Fibroblast of pulmonary artery (primary cell): ENCODE measurements at places on chromosomes 11 and 22.

DNA sequence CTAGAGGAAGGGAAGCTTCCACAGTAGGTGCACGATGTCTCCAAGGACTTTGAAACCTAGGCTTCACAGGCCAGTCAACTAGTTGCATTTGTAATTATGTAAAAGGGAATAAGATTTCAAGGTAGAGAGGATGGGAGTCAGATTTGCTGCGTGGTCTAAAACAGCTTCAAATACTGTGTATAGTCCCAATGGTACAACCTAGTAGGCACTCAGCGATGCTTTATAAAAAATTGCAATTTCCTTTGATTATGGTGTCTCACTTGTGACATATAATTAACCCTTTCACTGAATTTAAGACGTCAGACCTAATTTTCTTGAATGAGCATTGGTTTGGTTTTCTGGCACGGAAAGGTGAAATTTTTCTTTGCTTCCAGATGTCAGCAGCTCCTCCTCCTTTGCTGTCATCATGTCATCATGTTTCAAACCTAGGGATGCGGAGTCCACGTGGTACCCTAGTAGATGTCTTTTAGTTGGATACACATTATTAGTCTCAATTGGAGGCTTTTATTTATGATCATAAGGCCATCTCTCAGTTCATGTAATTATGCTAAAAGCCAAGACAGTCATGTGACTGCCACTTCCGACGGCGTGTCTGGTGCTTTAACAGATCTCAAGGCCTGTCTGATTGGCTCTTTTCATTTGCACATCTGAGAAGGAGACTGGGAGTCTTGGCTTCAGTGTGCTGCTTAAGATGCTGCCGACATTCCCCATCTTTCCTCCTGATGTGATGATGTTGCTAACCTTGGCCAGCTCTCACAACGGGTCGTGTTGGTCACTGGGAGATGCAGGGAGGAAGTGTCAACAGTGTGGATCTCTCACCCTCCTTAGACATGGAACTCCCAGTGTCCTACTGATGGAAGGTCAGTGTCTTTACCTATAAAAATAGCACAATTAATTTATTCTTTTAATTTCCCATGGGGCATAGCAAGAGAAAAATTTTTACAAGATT lies 134.0 kb downstream of the HIPK3 start:
- DNase-seq, result no peak

- peak; percentile 94 for DNase-seq
Measured at GRCh38 chr11:128095466-128095981, 491.8 kb downstream of the ETS1 start.

GRCh38 chr11:5229356-5229755 lies 2.5 kb upstream of the HBB start:
- DNase-seq, result no peak

- DNase-seq, result no peak
Measured at GRCh38 chr11:61104963-61105362, 2.7 kb downstream of the CD5 start.

DNA sequence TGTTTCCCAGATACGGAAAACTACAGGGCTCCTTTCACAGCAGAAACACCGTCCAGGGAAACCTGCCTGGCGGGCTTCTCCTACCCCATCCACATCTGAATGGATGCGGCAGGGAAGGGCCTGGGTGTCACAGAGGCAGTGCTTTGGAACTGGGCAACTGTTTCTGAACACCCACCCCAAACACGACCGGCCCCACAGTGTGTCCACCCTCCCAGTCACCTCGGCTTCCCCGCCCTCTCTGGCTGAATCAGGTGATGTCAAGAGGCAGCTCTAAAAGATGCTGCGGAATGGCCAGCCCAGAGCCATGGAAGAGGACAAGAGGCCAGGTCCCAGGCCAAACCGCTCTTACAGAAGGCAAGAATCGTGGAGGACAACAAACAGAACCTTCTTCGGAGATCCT lies 22.0 kb downstream of the IFT27 start:
- no peak for DNase-seq

DNA sequence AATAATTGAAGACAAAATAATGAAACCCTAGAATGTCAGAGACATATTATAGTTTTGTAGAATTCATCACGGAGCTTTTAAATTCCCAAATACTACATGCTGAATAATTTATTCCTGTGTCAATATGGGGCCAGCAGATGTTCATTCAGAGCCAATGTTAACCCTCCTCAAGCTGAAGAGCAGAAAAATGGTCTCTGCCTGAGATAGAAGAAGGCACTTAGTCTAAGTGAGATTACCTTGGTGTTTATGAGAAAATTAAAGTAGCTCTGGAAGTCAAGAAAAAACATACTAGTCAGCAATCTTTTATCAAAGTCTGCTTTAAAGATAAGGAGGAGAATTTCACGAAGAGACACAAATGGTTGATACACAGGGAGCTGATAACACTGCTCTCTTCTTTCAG lies 328.2 kb downstream of the TTC28 start:
- no peak for DNase-seq

- DNase-seq, result no peak
Measured at GRCh38 chr11:126522152-126522551, 166.7 kb downstream of the ST3GAL4 start.

DNA sequence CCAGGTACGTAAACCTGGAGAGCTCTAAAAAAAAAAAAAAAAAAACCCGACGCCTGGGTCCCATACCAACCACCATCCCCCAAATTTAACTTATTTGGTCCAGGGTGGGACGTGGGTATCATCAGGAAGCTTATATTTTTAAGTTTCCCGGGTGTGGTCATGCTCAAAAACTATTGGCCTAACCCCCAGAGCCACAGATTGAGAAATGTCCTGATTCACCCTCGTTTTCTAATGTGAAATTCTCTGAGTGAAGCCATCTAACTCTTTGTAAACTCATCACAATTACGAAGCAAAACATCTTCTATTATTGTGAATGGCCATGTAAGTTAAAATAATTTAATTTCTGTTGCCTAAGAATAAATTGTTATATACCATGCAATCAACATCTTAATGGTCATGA lies 29.6 kb downstream of the PAK1 start:
- DNase-seq, result no peak

GRCh38 chr11:45754261-45754709 lies 50.7 kb upstream of the SLC35C1 start:
- peak; percentile 52 for DNase-seq

DNA sequence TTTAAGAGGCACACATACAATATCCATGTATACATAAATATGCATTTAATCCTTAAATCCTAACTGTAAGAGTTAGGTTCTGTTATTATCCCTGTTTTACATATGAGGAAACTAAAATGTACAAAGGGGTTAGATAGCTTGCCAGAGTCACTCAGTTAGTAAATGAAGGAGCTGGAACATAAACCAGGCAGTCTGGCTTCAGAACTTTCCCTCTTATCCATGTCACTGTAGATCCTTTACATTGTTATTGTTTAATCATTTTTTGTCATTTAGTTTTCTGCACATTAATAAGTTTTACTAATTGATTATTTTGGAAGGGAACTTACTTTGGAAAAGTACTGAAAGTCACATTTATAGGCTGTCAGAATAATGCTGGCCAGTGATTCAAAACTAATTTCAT lies 282.4 kb downstream of the TMEM135 start:
- DNase-seq, result no peak

DNA sequence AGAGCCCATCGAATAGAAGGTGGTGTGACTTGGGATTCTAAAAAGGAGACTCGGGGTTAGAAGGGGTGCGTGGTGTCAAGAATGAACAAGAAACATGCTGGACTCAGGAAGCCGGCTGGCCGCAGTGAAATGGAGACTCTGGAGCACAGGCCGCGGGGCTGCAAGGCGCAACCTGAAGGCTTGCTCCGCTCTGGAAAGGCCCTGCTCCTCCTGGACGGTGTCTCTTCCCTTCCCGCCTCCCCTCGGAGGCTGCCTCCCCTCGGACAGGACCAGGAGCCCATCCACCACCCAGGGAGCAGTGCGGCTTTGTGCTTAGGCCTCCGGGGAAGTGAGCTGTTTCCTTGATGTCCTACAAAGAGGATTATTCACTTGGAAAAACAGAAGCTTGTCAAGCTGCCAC lies 170.1 kb downstream of the OPCML start:
- no peak for DNase-seq

- DNase-seq, result no peak
Measured at GRCh38 chr11:37643968-37644367, 1045.9 kb upstream of the RAG2 start.

- DNase-seq, result no peak
Measured at GRCh38 chr11:77472991-77473800, 698 bp downstream of the PAK1 start.

DNA sequence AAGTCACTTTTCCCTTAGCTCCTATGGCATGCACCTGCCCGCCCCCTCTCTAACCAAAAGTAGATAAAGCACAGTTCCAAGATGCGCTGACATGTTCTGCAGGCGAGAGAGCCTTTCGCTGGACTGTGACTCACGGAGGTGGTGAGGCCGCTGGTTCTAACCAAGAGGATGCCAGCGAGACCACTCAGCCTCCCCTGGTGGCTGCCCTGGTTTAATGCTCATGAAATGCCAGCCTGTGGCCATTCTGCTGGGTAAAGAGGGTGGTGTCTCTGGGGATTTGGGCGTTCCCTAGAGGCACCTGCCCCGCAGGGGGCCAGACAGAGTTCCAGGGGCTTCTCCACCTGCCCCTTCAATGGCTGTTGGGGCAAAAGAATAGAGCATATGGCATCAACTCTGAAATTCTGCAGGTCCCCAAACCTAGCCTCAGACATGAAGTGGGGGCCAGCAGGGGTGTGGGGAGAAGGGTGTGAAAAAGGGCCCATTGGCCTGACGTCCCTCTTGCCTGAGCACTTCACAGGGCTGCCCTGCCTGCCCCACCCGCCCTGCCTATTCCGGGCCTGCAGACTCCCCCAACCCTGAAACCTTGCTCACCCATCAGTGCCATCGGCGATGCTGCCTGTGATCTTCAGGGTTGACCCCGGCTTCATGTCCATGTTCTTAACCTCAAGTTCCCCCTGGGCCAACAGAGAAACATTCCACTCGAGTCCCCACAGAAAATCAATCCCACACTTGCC lies 8.5 kb downstream of the LGALS2 start:
- no peak for DNase-seq

DNA sequence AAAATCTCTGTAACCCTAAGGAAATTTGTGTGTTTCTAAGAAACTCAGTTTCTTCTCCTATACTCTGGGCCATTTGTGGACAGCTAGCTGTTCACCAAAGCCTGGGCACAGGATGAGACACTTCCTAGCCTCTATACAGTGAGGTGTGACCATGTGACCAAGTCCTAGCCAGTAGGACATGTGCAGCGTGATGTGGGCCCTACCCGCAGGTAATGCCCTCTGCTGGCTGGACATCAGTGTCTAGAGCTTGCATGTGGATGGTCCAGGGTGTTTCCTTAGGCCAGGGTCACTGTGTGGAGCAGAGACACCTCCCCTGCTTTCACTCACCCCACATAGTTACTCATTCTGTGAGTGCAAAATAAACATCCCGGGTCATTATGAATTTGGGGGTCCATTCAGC lies 100.5 kb downstream of the LARGE1 start:
- no peak for DNase-seq

- DNase-seq, result peak; percentile 36
Measured at GRCh38 chr11:107916671-107917241, 11.5 kb upstream of the RAB39A start.

DNA sequence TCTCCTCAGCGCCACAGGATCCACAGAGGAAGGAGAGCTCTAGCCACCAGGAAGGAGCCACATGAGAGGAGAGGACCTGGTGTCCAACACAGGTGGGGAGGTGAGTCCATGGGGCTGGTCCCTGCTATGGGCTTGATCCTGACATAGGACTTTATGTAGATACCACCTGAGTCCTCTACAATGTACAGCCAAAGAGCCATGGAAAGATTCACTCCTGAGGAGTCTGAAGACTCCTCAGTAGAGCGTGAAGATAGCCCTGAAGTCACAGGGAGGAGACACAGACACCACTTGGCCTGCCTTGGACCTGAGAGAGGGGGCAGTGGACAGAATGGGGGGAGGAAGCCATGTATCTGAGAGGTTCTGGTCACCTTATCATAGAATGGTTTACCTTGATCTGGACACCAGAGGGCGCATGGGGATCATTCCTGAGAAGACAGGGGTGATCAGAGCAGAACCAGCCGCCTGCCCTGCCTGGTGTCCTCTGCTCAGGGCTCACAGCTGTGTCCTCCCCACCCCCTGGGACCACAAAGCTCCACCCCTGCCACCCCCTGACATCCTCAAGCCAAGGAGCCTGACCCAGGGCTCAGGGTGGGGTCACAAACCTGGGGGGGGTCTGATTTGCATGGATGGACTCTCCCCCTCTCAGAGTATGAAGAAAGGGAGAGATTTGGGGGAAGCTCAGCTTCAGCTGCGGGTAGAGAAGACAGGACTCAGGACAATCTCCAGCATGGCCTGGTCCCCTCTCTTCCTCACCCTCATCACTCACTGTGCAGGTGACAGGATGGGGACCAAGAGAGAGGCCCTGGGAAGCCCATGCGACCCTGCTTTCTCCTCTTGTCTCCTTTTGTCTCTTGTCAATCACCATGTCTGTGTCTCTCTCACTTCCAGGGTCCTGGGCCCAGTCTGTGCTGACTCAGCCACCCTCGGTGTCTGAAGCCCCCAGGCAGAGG lies 77.0 kb downstream of the ZNF280B start:
- DNase-seq, result peak; percentile 61

DNA sequence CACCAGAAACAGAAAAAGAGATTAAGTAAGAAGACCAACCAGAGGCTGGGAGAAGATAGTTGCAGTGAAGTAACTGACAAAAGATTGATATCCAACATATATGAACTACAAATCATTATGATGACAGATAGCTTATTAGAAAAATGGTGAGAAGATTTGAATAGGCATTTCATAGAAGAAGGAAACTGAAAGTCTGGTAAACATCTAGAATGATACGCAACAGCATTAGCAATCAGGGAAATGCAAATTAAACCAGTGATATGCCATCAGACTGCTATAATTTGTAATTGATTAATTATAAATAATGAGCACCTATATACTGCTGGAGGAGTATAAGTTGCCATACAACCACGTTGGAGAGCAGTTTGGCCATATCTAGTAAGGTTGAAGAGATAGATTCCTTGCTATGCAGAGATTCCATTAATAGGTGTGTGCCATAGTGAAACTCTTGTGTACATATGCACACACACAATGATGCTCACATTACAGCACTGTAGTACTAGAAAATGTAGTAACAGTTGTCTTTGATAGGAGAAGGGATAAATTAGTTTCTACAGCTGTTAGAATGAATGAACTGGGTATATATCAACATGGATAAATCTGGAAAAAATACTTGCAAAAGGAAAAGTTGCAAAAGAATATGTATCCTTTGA lies 20.5 kb downstream of the RNF169 start:
- no peak for DNase-seq

- DNase-seq, result no peak
Measured at GRCh38 chr11:3964056-3964455, 108.6 kb downstream of the STIM1 start.

- no peak for DNase-seq
Measured at GRCh38 chr11:61039916-61040315, 62.4 kb upstream of the CD5 start.

- DNase-seq, result no peak
Measured at GRCh38 chr11:100734743-100735527, 47.8 kb downstream of the ARHGAP42 start.
